ENCODE measurements at places on chromosomes 3 and 15. TPM values are rescaled to one million over a fixed set of nuclear protein-coding genes. Genes with fewer than 3 reads are reported as not detected.

ST3GAL6 gene
- not detected for polyA plus RNA-seq

CPNE9 gene
- not detected for polyA plus RNA-seq

LRRC28 gene
- 16.7 TPM for polyA plus RNA-seq

ALDH1A3 gene
- not detected for polyA plus RNA-seq

GREM1 gene
- not detected for polyA plus RNA-seq

DLL4 gene
- polyA plus RNA-seq: not detected

MKRN3 gene
- 3.5 TPM for polyA plus RNA-seq

GHSR gene
- polyA plus RNA-seq: not detected

ACKR4 gene
- polyA plus RNA-seq: not detected

LIPH gene
- polyA plus RNA-seq: not detected

DNA sequence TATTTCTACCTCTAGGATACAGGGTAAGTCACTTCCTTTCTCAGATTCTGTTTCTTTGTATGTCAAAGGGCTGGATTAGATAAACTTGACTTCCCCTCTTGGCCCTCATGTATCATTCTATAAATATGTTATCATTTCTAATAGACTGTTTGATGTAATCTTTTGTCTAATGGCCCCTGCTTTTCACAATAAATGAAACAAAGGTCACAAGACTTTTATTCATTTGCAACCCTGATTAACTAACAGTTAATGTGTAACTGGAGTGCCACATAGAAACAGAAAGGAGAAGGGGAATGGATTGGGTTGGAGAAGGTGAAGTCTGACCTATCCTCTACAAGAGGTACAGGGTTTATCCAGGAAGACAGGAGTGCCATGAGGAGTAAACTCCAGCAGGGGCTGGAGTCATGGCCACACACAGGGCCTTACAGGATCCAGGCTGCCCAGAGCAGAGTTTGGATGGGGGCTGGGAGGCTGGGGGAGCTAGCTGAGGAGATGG, 8.0 kb upstream of the B3GNT5 start:
- DNase-seq: no peak
- H3K27me3 ChIP-seq: peaks cover 11% of the 10 kb centered on the region
- H3K4me1 ChIP-seq: no peaks in the 10 kb centered on the region
- peaks cover 14% of the 10 kb centered on the region for H3K36me3 ChIP-seq

GRCh38 chr15:83720468-83720867, 66.5 kb downstream of the ADAMTSL3 start:
- DNase-seq: no peak
- no peak overlapping the region for H3K27ac ChIP-seq
- no peak overlapping the region for H3K4me3 ChIP-seq
- no peaks in the 10 kb centered on the region for H3K36me3 ChIP-seq
- peaks cover 5% of the 10 kb centered on the region for H3K27me3 ChIP-seq

DNA sequence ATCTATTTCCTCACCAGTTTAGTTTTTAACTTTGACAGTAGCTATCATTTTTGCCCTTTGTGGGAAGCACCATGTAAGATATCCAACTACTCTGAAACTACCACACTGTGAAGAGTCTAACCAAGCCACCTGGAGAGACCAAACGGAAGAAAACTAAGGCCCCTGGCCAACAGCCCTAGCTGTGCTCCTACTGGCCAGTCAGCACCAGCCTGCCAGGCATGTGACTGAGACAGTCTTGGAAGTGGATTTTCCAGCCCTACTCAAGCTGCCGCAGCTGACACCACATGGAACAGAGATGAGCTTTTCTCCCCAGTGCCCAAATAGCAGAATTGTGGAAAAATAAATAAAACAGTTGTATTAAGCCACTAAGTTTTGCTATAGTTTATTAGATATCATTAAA, 2.9 kb upstream of the TBC1D5 start:
- H3K36me3 ChIP-seq: no peaks in the 10 kb centered on the region
- H3K27me3 ChIP-seq: no peaks in the 10 kb centered on the region
- H3K4me3 ChIP-seq: no peak overlapping the region
- no peak overlapping the region for H3K27ac ChIP-seq
- peaks cover 46% of the 10 kb centered on the region for H3K4me1 ChIP-seq

GRCh38 chr15:31606931-31607497, 280.4 kb downstream of the KLF13 start:
- H3K36me3 ChIP-seq: no peaks in the 10 kb centered on the region
- H3K27me3 ChIP-seq: peaks cover 28% of the 10 kb centered on the region
- no peaks in the 10 kb centered on the region for H3K4me1 ChIP-seq
- H3K4me3 ChIP-seq: no peak overlapping the region
- no peak for DNase-seq
- H3K27ac ChIP-seq: no peak overlapping the region

DNA sequence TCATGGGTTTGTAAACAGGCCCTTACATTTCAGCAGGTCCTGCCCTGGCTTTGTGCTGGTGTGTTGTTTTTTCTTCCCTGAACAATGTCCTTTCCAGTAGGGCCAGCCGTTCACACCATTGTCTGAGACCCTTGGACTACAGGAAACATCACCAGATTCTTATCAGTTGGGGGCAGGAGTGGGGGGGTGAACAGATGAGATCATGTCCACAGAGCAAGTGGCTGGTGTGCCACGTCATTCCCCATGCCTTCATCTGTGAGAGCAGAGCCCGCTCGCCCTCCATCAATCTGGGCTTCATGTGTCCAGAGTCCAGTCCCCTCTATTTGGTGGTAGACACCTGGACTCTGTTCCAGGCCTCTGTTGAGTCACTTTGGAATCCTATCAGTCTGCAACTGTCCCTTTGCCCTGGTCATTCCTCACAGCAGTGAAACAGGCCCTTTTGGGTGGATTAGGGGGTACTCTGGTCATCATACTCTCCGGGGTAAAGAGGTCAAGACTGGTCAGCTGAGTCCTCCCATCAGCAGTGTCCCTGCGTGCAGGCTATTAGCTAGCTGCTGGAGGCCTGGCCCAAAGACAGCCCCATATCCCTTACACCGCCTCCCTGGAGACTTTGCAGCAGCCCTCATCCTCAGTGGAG, 15.0 kb downstream of the SEMA3G start:
- peaks cover 3% of the 10 kb centered on the region for H3K4me1 ChIP-seq
- H3K27ac ChIP-seq: no peak overlapping the region
- DNase-seq: no peak
- H3K4me3 ChIP-seq: no peak overlapping the region
- H3K27me3 ChIP-seq: peaks cover 1% of the 10 kb centered on the region

- H3K27me3 ChIP-seq: peaks cover 48% of the 10 kb centered on the region
- no peak for DNase-seq
- peaks cover 25% of the 10 kb centered on the region for H3K4me1 ChIP-seq
- H3K4me3 ChIP-seq: peak overlapping the region; percentile 81
- no peaks in the 10 kb centered on the region for H3K36me3 ChIP-seq
These were observed 448 bp downstream of the SLC12A8 start for GRCh38 chr3:125212091-125212508.

GRCh38 chr3:123229145-123229544, 27.4 kb downstream of the SEC22A start:
- peaks cover 61% of the 10 kb centered on the region for H3K36me3 ChIP-seq
- no peak overlapping the region for H3K27ac ChIP-seq

- peaks cover 13% of the 10 kb centered on the region for H3K4me1 ChIP-seq
- no peaks in the 10 kb centered on the region for H3K36me3 ChIP-seq
- no peak for DNase-seq
- H3K27ac ChIP-seq: no peak overlapping the region
- H3K4me3 ChIP-seq: no peak overlapping the region
These were observed 24.3 kb upstream of the MASP1 start for GRCh38 chr3:187315872-187316271.

GRCh38 chr15:55195996-55196395, 745 bp downstream of the RSL24D1 start:
- DNase-seq: no peak
- H3K4me3 ChIP-seq: no peak overlapping the region
- H3K4me1 ChIP-seq: peaks cover 16% of the 10 kb centered on the region

DNA sequence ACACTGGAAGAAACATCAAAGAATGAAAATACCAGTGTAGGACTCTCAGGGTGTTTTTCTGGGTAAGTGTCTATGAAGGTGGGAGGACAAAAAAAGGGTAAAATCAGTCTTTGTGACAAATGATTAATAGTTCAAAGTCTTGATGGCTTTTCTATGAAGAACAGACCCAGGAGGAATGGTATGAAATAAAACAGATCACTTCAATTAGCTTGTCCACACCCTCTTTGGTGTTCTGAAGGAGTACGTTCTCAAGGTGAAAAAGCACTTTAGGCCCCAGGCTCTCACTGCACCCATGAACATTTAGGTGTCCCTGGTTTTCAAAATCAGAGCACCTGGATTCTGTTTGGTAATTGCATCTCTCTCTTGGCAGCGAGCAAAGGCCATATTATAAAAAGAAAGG, 383.6 kb upstream of the NR2F2 start:
- peaks cover 8% of the 10 kb centered on the region for H3K27me3 ChIP-seq
- no peak for DNase-seq
- no peak overlapping the region for H3K27ac ChIP-seq
- no peak overlapping the region for H3K4me3 ChIP-seq
- H3K36me3 ChIP-seq: no peaks in the 10 kb centered on the region
- peaks cover 2% of the 10 kb centered on the region for H3K4me1 ChIP-seq

- peaks cover 36% of the 10 kb centered on the region for H3K36me3 ChIP-seq
- H3K4me1 ChIP-seq: no peaks in the 10 kb centered on the region
- no peak overlapping the region for H3K27ac ChIP-seq
- DNase-seq: no peak
- H3K27me3 ChIP-seq: no peaks in the 10 kb centered on the region
These were observed 27.9 kb upstream of the MUC20 start for GRCh38 chr3:195692781-195693427.

GRCh38 chr3:112650482-112650881, 9.5 kb upstream of the CCDC80 start:
- no peak overlapping the region for H3K4me3 ChIP-seq
- H3K27me3 ChIP-seq: peaks cover 16% of the 10 kb centered on the region
- DNase-seq: no peak
- no peaks in the 10 kb centered on the region for H3K36me3 ChIP-seq
- H3K27ac ChIP-seq: no peak overlapping the region
- no peaks in the 10 kb centered on the region for H3K4me1 ChIP-seq

DNA sequence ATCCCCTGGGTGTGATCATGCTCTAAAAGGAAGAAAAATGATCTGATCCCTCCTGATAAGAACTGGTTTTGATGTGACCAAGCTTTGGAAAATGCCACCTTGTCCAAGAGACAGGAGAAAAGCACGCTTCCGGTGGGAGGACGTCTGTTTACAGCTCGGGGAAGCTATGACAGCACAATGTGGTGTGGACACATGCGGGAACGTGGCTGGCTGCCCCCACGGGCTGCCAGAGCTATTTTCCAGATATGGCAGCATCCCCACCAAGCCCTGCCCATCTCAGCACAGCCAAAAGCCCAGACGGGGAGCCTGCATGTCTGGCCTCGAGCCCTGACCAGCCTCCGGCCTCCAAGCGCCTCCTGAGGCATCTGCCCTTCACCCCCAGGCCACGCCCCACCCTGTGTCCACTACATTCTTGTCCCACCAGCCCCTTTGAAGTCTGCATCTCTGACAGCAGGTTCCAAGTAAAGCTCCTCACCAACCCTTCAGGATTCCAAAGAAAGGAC, 63.2 kb upstream of the HRH1 start:
- no peak overlapping the region for H3K4me3 ChIP-seq
- no peaks in the 10 kb centered on the region for H3K27me3 ChIP-seq
- H3K36me3 ChIP-seq: no peaks in the 10 kb centered on the region
- H3K4me1 ChIP-seq: no peaks in the 10 kb centered on the region
- H3K27ac ChIP-seq: no peak overlapping the region

GRCh38 chr15:90345857-90346256, 6.2 kb upstream of the ZNF774 start:
- peaks cover 16% of the 10 kb centered on the region for H3K4me1 ChIP-seq
- no peak overlapping the region for H3K4me3 ChIP-seq
- DNase-seq: no peak
- H3K36me3 ChIP-seq: no peaks in the 10 kb centered on the region

- H3K27ac ChIP-seq: no peak overlapping the region
- no peaks in the 10 kb centered on the region for H3K36me3 ChIP-seq
- DNase-seq: no peak
These were observed 126.6 kb upstream of the ST8SIA2 start for GRCh38 chr15:92266796-92267685.

GRCh38 chr3:52317208-52318000, 1.3 kb downstream of the DNAH1 start:
- H3K27me3 ChIP-seq: no peaks in the 10 kb centered on the region
- peak overlapping the region; percentile 77 for H3K4me3 ChIP-seq
- H3K27ac ChIP-seq: peak overlapping the region; percentile 80
- DNase-seq: peak; percentile 75
- H3K36me3 ChIP-seq: no peaks in the 10 kb centered on the region

GRCh38 chr15:47620960-47621681, 96.2 kb upstream of the SEMA6D start:
- H3K27me3 ChIP-seq: no peaks in the 10 kb centered on the region
- no peaks in the 10 kb centered on the region for H3K4me1 ChIP-seq
- H3K27ac ChIP-seq: no peak overlapping the region
- no peaks in the 10 kb centered on the region for H3K36me3 ChIP-seq
- no peak overlapping the region for H3K4me3 ChIP-seq

- DNase-seq: no peak
- peaks cover 16% of the 10 kb centered on the region for H3K4me1 ChIP-seq
- H3K4me3 ChIP-seq: peak overlapping the region; percentile 97
- peaks cover under 1% of the 10 kb centered on the region for H3K36me3 ChIP-seq
These were observed 664 bp downstream of the PPCDC start for GRCh38 chr15:75023872-75024636.

DNA sequence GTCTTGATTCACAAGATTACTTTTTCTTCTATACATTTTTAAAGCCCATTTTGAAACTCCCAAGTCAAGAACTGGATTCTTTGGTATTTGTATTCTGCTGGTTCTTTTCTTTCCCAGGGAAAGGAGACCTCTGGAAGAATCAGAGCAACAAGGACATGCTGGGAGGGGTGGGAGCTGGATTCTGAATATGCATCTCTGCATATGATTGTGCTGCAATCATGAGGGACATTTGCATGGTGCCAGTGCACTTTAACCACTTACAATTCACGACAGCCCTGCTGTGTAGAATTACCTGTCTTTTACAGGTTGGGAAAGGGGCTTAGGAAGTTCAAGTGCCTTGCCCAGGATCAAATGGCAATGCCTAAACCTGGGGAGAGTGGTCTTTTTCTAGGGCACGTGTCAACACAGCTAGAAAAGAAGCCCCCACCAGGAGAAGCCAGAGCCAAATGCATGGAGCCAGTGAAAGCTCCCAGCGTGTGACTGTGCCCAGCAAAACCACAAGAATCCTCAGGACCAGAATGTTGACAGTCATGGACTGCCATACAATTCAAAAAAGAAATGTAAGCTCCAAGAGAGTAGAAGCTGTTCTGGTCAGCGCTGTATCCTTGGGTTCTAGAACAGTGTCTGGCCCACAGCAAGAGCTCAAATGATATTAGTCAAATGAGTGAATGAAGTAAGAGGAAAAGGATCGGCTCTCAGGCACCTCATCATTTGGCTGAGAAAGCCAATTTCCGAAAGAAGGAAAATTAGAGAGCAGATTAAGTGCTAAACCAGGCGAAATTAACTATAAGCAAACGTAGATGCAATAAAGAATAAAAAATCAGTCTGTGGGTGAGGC, 84.5 kb upstream of the MEF2A start:
- H3K27me3 ChIP-seq: no peaks in the 10 kb centered on the region
- peaks cover 38% of the 10 kb centered on the region for H3K4me1 ChIP-seq
- no peaks in the 10 kb centered on the region for H3K36me3 ChIP-seq
- no peak for DNase-seq

GRCh38 chr3:153275514-153275913, 113.5 kb downstream of the RAP2B start:
- H3K36me3 ChIP-seq: no peaks in the 10 kb centered on the region
- no peak for DNase-seq
- H3K4me1 ChIP-seq: peaks cover 11% of the 10 kb centered on the region

GRCh38 chr3:95097493-95097892, 1034.6 kb downstream of the NSUN3 start:
- no peaks in the 10 kb centered on the region for H3K27me3 ChIP-seq
- no peak overlapping the region for H3K4me3 ChIP-seq
- H3K36me3 ChIP-seq: peaks cover 4% of the 10 kb centered on the region
- no peak for DNase-seq
- H3K4me1 ChIP-seq: no peaks in the 10 kb centered on the region

GRCh38 chr3:97914388-97914787, 57.8 kb downstream of the RIOX2 start:
- no peak overlapping the region for H3K27ac ChIP-seq
- peaks cover 17% of the 10 kb centered on the region for H3K4me1 ChIP-seq
- H3K27me3 ChIP-seq: no peaks in the 10 kb centered on the region

Measured in naive thymus-derived CD8-positive, alpha-beta T cell (primary cell).